ENCODE measurements at places on chromosomes 12 and 14.

DNA sequence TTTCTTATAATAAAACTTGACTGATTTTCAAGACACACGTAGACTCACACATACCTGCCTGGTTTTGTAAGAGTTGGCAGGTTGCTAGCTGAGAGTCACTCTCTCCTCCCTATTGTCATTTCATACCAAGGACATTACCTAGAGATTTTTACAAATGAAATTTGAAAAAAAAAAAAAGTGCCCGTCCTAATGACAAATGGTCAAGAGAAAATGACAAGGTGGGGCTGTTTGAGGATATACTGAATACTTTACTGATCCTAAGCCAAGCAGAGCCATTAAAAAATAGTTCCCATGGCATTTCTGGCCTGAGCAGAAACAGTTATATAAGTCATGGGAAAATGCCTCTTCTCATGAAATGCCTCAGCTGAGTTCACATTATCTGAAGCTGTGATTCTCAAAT lies 150.2 kb downstream of the DYRK2 start:
- no peak for DNase-seq

DNA sequence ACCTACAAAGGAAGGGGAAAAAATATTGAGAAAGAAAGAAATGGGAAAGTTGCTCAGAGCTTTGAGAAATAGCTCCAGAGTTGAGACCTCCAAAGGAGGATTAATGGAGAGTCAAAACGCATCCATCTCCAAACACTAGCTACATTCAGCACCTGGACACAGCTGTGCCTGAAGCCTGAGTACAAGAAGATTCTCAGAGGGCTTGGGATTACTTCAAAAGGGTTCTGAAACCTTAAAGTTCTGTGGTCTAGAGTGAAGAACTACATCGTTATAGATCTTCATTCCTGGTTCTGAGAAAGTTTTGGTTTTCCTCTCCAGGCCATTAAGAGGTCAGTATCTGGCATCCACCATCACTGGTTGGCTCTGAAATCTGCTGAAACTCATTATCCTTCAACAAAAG lies 10.5 kb upstream of the TMED10 start:
- DNase-seq: no peak

GRCh38 chr12:89893972-89894706 lies 185.5 kb upstream of the ATP2B1 start:
- no peak for DNase-seq

- DNase-seq: no peak
These were observed 125.5 kb upstream of the FAR2 start for GRCh38 chr12:29023436-29024076.

GRCh38 chr14:83455561-83455960 lies 1921.9 kb upstream of the SEL1L start:
- no peak for DNase-seq

Data from T-helper 2 cell treated with Interferon-gamma antibody and Interleukin-4, amounts not matched to agents 5 μg/mL and 100 μg/mL, for 36 hours (primary cell).